Naive thymus-derived CD4-positive, alpha-beta T cell (primary cell): ENCODE measurements at places on chromosomes 12 and 14. TPM values are rescaled to one million over a fixed set of nuclear protein-coding genes. Genes with fewer than 3 reads are reported as not detected.

DNA sequence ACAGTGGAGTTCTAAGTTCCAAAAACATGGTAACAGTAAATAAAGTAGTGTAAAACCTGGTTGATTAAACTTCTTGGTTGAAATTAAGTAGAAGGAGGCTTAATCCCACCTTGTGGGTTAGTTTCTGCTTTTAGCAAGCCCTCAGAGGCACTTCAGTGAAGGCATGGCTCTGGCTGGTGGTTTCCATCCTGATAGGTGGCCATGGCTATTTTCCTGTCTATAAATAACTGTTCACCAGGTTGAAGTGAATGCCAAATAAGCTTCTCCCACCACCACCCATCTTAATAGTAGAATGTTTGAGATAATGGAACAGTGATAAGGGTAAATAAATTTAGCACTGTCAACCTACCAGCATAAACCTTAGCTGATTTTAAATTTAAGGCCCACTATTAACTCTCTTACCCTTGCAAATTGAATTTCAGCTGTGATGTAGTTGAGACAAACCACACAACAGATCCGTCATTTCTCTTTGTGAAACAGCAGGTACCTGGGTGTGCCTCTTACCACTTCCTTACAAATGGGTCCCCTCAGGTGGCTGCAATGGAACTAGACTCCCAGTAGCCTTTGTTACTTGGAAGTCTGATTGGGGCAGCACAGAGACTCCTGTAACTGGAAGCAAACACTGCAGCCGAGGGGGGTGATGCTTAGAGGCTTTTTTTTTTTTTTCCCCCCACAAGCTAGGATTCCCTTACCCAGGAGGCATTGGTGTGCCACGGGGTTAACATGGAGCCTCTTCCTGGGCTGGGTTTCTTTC, 41.4 kb downstream of the DAAM1 start:
- H3K27me3 ChIP-seq = no peaks in the 10 kb centered on the region
- DNase-seq = peak; percentile 7
- no peaks in the 10 kb centered on the region for H3K36me3 ChIP-seq

DNA sequence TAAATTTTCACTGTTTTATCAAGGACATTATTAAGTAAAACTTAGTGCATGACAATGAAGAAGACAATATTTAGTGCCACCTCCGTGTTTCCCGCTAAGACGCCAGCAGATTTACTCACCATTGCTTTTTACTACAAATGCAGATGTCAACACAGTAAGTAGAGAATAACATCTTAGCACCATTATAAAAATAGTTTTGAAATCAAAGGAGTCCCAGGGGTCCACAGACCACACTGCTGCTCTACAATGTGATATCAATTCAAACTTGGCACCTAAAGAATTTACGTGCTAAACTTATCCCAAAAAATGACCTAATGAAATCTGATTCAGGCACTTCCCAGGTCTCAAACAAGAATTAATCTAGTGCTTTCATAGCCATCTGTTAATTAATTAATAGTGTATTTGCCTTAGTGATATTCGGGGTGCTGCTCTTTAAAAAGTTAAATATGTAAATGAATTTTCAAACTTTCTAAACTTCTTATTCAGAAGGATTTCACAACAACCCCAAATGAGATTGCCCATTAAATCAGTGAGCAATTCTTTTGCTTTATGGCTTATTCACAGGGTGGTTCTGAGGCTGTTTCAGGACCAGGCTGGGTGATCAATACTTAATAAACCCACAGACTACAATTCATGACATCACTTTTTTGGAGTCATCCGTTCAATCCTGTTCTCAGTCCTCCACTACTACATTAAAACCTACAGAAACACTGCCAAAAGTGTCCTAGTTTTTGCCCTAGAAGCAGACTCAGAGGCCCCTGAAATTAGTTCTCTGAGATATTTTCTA, 161.3 kb upstream of the LMNTD1 start:
- H3K4me1 ChIP-seq = no peaks in the 10 kb centered on the region
- no peak for DNase-seq
- H3K4me3 ChIP-seq = no peak overlapping the region

- H3K4me3 ChIP-seq = no peak overlapping the region
- no peak overlapping the region for H3K27ac ChIP-seq
- H3K27me3 ChIP-seq = no peaks in the 10 kb centered on the region
Measured at GRCh38 chr14:81986005-81986404, 452.4 kb upstream of the SEL1L start.

The SERPINA6 gene
- total RNA-seq = not detected

The SLC25A47 gene
- not detected for total RNA-seq

DNA sequence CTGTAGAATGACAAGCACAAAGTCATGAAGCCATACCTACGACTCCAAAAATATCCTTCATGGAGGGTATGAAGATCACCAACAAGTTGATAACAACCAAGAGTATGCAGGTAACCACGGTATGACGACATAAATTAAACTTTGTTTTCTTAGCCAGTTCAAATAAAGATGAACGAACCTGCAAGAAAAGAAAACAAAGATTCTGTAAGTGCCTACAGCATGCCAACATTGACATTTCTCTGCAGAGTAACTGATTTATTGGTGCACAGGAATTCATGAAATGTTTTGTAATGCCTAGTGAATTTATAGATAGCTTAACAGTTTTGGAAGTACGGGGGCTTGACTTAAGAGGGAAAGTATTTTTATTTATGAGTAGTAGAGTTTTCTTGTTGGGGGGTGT, 71.0 kb downstream of the SLC38A1 start:
- no peaks in the 10 kb centered on the region for H3K27me3 ChIP-seq
- H3K4me3 ChIP-seq = no peak overlapping the region
- no peak overlapping the region for H3K27ac ChIP-seq
- no peaks in the 10 kb centered on the region for H3K4me1 ChIP-seq

DNA sequence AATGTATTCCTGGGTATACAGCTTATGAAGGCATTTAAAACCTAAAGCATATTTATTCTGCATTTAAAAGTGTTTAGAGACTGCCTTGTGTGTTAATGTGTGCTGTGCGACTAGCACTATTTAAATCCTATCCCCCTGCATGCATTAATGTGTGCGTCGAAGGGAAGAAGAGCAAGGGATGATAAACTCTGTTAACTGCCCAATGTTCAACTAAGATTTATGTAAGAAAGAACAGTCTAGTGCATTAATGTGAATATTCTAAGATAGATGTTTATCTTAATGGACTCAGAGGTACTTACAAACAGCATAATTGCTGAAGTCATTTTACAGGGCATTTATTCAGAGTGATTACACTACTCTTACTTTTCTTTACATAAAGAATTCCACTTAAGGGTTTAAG, 424.8 kb downstream of the DIO2 start:
- H3K27me3 ChIP-seq = no peaks in the 10 kb centered on the region
- no peak overlapping the region for H3K27ac ChIP-seq
- no peak overlapping the region for H3K4me3 ChIP-seq
- no peaks in the 10 kb centered on the region for H3K4me1 ChIP-seq
- DNase-seq = no peak

GRCh38 chr12:91127306-91127705, 16.0 kb upstream of the LUM start:
- no peaks in the 10 kb centered on the region for H3K4me1 ChIP-seq
- H3K4me3 ChIP-seq = no peak overlapping the region
- H3K27ac ChIP-seq = no peak overlapping the region

DNA sequence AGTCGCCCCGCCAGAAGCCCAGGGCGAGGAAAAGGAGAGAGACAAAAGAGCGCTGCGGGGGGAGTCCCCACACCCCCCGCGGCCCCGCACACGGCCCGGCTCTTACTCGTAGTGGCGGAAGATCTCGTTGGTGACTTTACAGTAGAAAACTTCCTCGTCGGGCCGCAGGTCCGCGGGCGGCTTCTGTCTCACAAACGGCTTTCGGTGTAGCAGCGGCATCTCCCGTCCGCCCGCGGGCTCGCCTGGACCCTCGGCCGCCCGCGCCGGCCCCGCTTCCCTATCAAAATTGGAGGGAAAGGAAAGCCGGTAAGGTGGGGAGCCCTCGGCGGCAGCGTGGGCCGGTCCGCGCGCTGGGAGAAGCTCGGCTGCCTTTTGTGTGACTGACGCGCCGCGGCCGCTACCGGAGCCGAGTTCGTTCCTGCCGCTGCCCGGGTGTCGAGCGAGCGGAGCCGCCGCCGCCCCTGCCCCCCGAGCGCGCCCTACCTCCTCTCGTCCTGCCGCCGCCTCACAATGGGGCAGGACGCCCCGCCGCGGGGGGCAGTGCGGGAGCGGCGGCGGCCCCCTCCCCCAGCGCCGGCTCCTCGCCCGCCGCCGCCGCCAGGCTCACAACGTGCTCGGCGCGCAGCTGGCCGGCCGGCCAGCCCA, 652 bp downstream of the BAZ1A start:
- no peaks in the 10 kb centered on the region for H3K27me3 ChIP-seq
- peaks cover 24% of the 10 kb centered on the region for H3K4me1 ChIP-seq
- peak overlapping the region; percentile 96 for H3K27ac ChIP-seq
- H3K36me3 ChIP-seq = no peaks in the 10 kb centered on the region
- peak overlapping the region; percentile 85 for H3K4me3 ChIP-seq

DNA sequence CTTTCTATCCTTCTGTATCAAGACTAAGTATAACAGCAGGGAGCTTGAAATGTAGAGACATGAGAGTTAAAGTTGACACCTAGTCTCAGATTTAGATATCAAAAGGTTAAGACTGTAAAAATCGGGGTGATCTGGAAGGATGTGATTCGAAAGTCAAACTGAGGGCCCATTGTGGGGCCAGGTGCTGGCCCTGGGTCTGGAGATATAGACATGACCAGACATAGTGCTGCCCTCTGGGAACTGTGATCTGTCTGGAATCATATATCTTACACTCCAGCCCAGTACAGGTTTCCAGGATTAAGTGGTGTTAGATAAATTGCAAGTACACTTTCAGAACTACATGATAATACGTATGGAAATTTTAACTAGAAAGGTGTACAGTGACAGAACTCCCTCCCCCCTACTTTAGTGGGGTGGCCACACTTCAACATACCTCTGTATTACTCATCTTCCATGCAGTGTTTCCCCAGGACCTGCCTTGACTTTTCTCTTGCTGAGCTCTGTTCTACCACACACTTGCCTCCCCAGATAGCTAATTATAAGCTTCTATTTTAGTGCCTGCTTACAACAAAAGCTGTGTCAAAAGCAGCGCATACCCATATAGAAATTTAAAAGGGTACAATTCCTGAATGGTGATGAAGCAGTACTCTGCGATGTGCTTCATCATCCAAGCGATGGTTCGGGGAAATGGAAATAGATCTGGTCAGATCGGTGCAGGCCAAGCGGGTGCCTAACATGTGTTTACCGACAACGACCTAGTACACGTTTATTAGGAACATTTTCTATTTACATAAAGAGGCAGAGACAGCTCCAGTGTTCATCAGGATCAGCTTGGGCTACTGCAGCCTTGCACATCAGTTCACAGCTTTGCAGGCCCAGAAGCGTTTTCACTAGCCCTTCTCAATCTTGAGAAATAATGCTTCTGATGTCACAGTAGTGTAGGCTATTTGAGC, 68.7 kb downstream of the ARF6 start:
- peaks cover 17% of the 10 kb centered on the region for H3K4me1 ChIP-seq
- no peak overlapping the region for H3K27ac ChIP-seq
- H3K4me3 ChIP-seq = no peak overlapping the region
- no peaks in the 10 kb centered on the region for H3K27me3 ChIP-seq
- no peaks in the 10 kb centered on the region for H3K36me3 ChIP-seq

DNA sequence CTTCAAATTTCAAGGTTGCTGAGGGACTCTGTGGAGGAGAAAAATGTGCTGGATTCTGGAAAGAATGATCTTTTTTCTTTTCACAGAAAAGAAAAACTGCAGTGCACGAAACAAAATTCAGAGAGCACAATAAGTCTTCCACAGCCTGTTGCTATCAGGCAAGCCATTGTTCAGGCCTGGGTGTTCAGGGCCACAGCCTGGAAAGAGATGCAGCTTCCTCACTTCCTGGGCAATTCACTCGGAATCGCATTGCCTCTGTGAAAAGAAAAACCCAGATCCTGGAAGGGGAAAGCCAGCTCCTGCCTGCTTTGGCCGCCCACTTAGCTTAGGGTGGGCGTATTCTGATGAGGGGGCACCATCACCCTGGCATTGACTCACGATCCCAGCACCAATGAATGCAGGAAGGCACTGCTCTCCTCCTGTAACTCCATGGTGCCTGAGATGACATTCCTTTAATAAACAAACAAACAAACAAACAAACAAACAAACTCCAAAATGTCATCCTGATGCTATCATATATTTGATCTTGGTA, 863.9 kb downstream of the BCL11B start:
- H3K27ac ChIP-seq = no peak overlapping the region
- H3K27me3 ChIP-seq = no peaks in the 10 kb centered on the region
- H3K36me3 ChIP-seq = no peaks in the 10 kb centered on the region
- H3K4me3 ChIP-seq = no peak overlapping the region

DNA sequence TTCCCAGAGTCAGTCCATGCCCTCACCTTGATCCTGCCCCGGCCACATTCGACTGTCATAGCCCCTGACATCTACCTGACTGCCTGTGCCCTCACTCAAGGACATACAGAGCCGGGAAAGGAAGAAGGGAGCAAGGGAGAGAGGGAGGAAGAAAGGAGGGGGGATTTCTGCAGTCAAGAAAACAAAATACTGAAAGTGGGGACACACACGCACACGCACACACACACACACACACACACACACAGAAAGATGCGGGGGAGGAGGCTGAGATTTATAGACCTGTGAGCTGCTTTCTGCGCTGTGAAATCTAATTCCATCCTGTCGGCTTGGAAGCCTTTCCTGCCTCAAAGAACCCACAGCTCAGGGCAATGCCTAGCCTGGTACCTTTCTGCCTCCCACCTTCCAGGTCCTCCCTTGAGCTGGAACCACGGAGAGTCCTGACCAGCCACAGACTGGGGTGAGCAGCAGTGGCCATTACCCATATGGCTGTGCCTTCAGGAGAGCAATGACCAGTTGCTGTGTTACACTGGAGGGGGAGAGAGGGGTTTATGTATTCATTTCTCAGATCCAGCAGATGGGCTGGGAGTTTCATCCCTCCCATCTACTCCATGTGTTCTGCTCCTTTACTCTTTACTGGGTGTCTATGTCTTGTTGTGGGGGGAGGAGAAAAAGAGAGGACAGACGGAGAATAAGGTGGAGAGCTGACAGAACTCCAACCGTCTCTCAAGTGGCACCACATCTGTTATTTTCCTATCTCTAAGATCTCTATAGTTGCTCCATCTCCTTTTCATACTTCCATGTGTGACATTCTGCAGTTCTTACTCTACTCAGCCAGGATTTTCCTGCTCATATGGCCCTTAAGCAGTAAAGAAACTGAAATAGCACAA, 12.9 kb downstream of the C14orf93 start:
- no peak overlapping the region for H3K27ac ChIP-seq
- H3K27me3 ChIP-seq = no peaks in the 10 kb centered on the region
- no peak for DNase-seq
- no peak overlapping the region for H3K4me3 ChIP-seq

GRCh38 chr12:27592548-27592947, 68.5 kb downstream of the PPFIBP1 start:
- H3K36me3 ChIP-seq = no peaks in the 10 kb centered on the region
- DNase-seq = no peak
- H3K27me3 ChIP-seq = no peaks in the 10 kb centered on the region
- no peaks in the 10 kb centered on the region for H3K4me1 ChIP-seq
- no peak overlapping the region for H3K4me3 ChIP-seq
